ENCODE measurements at places on chromosomes 1 and 21. TPM values are rescaled to one million over a fixed set of nuclear protein-coding genes. Genes with fewer than 3 reads are reported as not detected.

Gene SLC44A5
- 2.5 TPM for total RNA-seq

Gene GUCA2B
- total RNA-seq = not detected

Gene TBX19
- 0.68 TPM for total RNA-seq

Gene DAB1
- 0.14 TPM for total RNA-seq

Data from nasal cavity respiratory epithelium epithelial cell of viscerocranial mucosa (primary cell).